Stimulated activated CD8-positive, alpha-beta memory T cell treated with anti-CD3 and anti-CD28 coated beads, Interleukin-2, amount 100 ng/mL, for 48 hours (primary cell): ENCODE measurements at places on chromosomes 7 and 10.

DNA sequence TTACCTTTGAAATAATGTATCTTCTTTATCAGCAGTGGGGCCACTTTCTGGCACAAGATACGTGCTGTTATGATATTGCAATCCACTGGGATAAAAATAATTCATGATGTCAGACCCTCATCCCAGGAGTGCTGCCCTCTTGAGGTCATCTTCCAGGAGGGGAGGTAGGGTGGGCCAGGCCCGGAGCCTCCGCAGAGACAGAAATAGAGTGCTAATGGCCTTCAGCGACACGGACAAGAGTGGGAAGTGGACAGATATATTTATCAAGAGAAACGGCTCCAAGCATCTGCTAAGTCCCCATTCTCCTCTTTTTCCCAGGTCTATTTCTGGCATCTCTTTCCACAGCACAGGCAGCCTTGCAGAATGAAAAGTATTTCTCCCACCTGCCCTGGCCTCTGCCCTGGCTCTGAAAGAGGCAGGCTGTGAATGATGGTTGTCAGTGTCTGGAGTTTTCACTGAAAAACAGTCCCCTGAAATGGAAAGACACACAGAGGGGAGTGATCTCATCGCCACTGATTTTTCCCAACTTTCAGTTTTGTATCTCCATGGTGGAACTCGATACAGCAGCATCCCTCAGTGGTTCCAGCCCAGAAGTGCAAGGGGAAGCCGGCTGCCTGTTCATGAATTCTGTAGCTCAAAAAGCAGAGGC is 251.7 kb upstream of the MYO3A start:
- DNase-seq = no peak

DNA sequence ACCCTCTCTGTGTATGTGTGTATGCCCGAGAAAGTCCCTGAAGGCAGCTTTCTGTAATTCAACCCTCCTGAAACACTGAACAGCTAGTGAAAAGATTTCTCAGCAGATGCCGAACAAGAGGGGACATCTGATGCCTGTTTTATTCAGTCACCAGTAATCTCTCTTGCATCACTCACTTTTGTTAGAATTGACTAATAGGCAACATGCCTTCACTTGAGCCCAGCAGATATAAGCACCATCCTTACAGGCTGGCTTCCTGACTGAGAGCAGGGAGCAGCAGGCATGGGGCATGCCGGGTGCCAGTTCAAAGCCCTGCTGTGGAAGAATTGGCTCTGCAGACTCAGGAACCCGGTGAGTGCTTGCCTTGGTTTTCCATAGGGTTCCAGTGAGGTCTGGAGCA is at the start of gene ABCA13:
Gene ABCA13 (plus strand): TSS at position 257 of the 400 bp plus-strand sequence. CDS start 26 bp downstream, at position 283.
- DNase-seq = no peak

GRCh38 chr7:130789436-130789835 is 55.4 kb upstream of the KLF14 start:
- no peak for DNase-seq

GRCh38 chr7:134856091-134856490 is 76.7 kb downstream of the CALD1 start:
- DNase-seq = no peak

GRCh38 chr10:10330418-10330817 is 687.3 kb upstream of the CELF2 start:
- no peak for DNase-seq

- no peak for DNase-seq
Measured at GRCh38 chr7:101913851-101914250, 96.4 kb downstream of the CUX1 start.

- no peak for DNase-seq
Measured at GRCh38 chr7:100683659-100684533, 10.2 kb downstream of the GIGYF1 start.

- DNase-seq = peak; percentile 2
Measured at GRCh38 chr10:844552-844951, 87.0 kb downstream of the LARP4B start.

- no peak for DNase-seq
Measured at GRCh38 chr10:43222210-43222720, 44.6 kb downstream of the RASGEF1A start.

DNA sequence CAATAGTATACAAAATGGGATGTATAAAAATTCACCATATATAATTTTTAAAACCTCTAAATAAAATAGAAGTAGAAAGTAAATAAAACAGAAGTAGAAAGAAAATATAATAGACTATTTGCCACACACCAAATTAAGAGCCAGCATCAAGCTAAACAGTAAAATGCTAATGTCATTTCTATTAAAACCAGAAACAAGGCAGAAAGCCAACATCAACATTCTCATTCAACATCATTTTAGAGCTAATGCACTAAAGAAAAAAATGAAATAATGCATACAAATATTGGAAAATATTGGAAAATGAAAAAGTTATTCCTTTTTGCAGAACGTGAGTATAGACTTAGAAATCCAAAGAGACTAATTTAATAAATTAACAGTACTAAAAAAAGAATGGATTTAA is 23.4 kb upstream of the RELN start:
- no peak for DNase-seq

- no peak for DNase-seq
Measured at GRCh38 chr10:5563321-5563961, 38.7 kb downstream of the CALML3 start.

- DNase-seq = no peak
Measured at GRCh38 chr7:129923709-129924108, 29.1 kb downstream of the UBE2H start.

- no peak for DNase-seq
Measured at GRCh38 chr10:116164291-116164690, 108.7 kb downstream of the GFRA1 start.

GRCh38 chr10:117609095-117609795 is 66.7 kb downstream of the EMX2 start:
- DNase-seq = no peak

- no peak for DNase-seq
Measured at GRCh38 chr10:35585903-35586535, 19.1 kb upstream of the GJD4 start.

DNA sequence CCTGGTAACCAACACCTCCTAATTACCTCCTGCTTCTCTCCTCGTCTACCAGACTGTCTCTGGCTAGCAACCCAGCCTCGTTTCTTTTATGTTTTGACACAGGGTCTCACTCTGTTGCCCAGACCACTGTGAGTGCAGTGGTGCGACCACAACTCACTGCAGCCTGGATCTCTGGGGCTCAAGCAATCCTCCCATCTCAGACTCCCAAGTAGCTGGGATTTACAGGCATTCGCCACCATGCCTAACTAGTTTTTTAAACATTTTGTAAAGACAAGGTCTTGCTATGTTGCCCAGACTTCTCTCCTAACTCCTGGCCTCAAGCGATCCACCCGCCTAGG is 10.2 kb downstream of the TNRC18 start:
- DNase-seq = no peak

GRCh38 chr7:128120116-128120515 is 88.9 kb upstream of the LRRC4 start:
- DNase-seq = no peak

DNA sequence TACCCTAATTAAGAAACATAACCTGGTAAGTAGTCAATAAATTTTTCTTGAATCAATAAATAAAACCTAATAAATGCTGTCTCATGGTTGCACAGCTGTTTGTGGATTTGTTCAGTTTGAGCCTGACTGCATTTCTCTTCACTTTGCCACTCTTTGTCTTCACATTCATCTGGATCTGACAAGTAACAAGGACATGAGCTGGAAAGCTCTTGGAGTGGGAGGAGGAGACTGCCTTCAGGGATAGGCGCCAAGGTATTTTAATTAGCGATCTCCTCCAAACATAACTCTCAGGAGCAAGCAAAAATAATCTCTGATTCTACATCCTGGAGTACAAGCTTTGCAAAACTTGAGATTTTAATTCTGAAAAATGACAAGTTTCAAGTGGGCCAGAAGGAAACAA is 251.0 kb downstream of the BMPER start:
- no peak for DNase-seq

- DNase-seq = peak; percentile 12
Measured at GRCh38 chr10:2839081-2839725, 228.1 kb upstream of the PFKP start.

DNA sequence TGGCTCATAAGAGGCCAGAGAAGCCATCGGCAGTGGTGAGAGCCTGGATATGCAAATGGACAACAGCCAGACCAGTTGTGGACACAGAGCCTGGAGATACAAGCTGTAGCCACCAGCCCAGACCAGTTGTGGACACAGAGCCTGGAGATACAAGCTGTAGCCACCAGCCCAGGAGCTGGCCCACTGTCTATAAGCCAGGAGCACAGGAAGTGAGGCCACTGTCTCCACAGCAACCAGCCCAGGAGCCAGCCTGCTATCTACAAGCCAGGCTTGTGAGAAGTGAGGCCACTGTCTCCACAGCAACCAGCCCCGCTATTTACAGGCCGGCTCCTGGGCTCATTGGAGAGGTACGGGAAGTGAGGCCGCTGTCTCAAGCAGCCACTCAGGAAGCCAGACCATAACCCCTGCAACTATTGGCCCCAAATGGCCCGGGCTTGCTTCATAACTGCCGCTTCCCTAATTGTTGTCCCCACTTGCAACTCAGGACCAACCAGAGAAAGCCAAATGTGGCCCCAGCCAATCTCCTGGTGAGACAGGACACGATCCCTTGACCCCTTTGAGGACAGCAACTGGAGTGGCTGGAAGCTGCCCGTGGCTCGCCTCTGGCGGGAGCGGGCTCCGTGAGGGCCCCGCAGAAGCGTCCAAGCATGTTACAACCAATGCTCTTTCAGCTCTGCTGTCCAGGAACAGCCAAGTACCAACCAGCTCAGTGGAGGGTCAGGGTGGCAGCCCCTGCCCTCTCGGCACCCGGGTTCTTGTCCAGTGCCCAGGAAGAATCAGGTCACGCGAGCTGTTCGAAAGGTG is 44.1 kb upstream of the CNPY1 start:
- no peak for DNase-seq

DNA sequence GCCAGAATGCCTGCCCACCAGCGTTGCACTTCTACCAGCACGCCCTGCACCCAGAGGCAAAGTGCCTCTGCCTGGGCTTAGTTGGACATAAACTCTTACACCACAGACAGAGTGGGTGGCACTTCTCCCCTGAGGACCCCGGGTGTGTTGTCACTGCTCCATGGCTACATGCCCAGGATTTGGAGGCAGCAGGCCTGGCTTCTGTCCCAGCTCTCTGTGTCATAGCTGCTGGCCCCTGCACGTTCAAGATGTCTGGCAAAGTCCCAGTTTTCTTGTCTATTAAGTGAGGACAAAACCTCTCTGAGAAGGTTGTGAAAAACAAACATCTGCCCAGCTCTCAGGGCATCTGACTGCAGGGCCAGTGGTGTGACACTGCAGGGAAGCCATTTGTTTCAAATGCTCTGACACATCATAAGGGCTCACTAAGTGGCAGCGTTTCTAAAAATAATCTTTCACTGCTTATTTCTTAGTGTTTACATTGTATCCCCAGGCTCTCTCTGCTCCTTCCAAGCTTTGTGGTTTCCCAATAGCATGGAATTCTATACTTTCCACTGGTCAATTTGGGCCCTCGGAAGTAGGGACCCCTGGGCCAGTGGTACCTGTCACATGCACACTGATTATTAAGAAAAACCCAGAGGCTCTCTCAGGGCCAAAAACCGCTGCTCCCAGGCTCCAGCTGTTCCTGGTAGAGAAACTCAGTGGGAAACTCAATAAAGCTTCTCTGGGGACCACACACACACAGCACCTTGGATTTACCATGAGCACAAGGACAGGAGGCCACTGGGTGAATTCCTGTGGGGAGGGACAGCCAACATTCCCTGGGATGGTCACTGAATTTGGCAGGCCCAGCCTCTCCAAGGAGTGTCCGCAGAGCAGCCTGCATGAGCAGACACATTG is 86.2 kb upstream of the ANLN start:
- DNase-seq = no peak

- DNase-seq = no peak
Measured at GRCh38 chr7:123177442-123177841, 22.3 kb downstream of the SLC13A1 start.

GRCh38 chr7:87231258-87231657 is 11.7 kb upstream of the TMEM243 start:
- DNase-seq = no peak

DNA sequence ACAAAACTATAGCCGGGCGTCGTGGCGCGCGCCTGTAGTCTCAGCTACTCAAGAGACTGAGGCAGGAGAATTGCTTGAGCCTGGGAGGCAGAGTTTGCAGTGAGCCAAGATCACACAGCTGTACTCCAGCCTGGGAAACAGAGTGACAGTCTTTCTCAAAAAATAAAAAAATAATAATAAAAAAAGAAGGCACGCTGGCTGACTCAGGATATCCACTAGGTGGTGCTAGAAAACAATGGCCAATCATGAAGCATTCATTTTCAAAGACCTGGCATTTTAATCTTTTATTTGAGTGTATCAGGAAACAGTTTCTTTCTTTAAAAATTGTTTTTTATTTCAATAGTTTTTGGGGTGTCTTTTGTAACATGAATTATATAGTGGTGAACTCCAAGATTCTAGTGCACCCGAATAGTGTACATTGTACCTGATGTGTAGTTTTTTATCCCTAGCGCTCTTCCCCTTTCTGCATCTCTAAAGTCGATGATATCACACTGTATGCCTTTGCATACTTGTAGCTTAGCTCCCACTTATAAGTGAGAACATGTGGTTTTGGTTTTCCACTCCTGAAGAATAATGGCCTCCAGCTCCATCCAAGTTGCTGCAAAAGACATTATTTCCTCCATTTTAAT is 88.6 kb downstream of the LYZL1 start:
- no peak for DNase-seq

- DNase-seq = no peak
Measured at GRCh38 chr10:107554333-107554732, 389.8 kb upstream of the SORCS1 start.

DNA sequence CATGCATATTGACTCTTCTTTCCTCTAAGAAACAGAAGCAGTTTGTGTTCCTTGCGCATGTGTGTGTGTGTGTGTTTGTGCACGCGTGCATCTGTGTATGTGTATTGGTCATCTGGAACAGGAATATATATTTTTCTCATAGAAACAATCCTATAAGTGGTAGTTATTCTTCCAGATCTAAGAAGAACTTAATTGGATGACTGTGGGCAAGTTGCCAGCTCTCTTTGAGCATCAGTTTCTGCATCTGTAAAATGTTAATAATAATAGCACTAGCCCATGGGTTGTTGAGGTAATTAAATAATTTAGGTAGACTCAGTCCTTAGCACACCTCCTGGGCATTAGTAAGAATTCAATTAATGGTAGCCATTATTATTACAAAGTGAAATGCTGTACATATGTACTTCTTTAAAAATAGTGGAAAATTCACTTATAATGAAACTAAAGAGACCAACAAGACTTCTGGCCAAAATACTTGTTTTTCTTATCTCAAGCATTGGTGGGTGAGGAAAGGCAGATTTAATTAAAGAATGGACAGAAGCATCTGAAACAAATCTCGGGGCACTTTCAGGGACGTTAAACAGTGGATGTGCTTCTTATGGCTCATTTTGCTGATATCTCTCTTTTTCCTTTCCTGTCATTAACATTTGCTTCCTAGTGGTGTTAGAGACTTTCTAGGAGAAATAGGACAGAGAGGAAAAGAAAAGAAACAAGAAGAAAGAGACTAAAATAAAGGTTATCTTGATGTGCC is 124.9 kb upstream of the HABP2 start:
- DNase-seq = no peak

- DNase-seq = no peak
Measured at GRCh38 chr10:44577533-44577932, 192.6 kb upstream of the CXCL12 start.

GRCh38 chr7:44163591-44163990 is 22.5 kb upstream of the MYL7 start:
- no peak for DNase-seq
